ENCODE measurements at places on chromosomes 3 and 15. TPM values are rescaled to one million over a fixed set of nuclear protein-coding genes. Genes with fewer than 3 reads are reported as not detected.

The FBLN2 gene
- total RNA-seq: 35.2 TPM

The ALPK3 gene
- total RNA-seq: 6.2 TPM

The CTDSPL2 gene
- 123 TPM for total RNA-seq

The GPR62 gene
- total RNA-seq: 1.2 TPM

The PSMD2 gene
- total RNA-seq: 177 TPM

The GREM1 gene
- 0.50 TPM for total RNA-seq

The ZFYVE19 gene
- total RNA-seq: 28.0 TPM

The MME gene
- 7.5 TPM for total RNA-seq

The PLA2G4E gene
- not detected for total RNA-seq

The PRTG gene
- total RNA-seq: 10.7 TPM

The FMN1 gene
- total RNA-seq: 5.7 TPM

The FBXO40 gene
- total RNA-seq: 0.06 TPM

The ATP13A4 gene
- 43.9 TPM for total RNA-seq

The THSD4 gene
- total RNA-seq: 85.9 TPM

The PDCD10 gene
- total RNA-seq: 88.1 TPM

The ITIH4 gene
- 41.9 TPM for total RNA-seq
